ENCODE measurements at places on chromosomes 1 and 21. TPM values are rescaled to one million over a fixed set of nuclear protein-coding genes. Genes with fewer than 3 reads are reported as not detected.
A peak's percentile ranks its signal among the peaks of the same experiment; 100 is the strongest.

Gene ZSWIM5
- 13.1 TPM for total RNA-seq

Gene FAM3B
- 0.23 TPM for total RNA-seq

Gene TNFRSF25
- total RNA-seq: 23.4 TPM

- DNase-seq: no peak
These were observed 2.5 kb downstream of the VWA1 start for GRCh38 chr1:1437904-1438376.

DNA sequence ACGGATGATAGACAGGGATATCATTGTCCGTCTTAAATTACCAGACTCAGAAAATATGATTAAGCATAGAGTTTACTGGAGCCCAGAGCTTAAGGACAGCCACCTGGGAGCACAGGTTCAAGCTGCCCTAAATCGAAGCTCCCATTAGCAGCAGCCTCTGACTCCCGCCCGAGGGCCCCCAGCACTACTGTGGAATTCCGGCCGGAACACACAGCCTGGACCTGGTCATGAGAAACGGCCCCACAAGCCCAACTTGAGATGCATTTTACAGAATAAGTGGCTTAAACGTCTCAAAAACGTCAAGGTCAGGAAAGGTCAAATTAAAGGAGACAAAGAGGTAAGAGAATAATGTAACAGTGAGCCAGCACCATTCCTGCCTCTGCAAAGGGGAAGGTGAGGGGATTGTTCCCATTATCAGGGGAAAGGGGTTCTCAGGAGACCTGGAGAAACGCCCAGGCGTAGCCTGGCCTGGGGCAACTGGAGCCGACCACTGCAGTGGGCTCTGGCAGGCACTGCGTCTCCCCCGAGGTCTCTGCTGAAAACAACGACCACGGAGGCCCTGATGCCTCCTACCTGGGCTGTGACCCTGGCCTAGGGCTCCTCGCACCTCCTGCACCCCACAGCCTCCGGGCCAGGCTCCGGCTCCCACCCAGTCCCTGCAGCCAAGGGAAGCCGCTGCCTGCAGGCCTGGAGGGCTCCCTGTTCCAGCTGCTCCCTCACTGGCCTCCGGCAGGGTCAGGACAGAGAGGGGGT, 11.5 kb upstream of the COL6A1 start:
- no peak for DNase-seq

- no peak for DNase-seq
These were observed 94.5 kb downstream of the ROR1 start for GRCh38 chr1:63868268-63868781.

DNA sequence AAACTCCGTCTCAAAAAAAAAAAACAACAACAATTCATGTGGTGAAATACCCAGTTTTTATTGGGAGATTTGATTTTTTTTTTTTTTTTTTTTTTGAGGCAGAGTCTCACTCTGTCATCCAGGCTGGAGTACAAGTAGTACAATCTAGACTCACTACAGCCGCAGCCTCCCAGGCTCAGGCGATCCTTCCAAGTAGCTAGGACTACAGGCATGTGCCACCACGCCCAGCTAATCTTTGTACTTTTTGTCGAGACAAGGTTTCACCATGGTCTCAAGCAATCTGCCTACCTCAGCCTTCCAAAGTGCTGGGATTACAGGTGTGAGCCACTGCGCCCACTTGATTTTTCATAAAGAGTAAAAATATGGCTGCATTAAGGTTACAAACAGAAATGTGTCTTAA, 15.4 kb downstream of the FAM76A start:
- no peak for DNase-seq

DNA sequence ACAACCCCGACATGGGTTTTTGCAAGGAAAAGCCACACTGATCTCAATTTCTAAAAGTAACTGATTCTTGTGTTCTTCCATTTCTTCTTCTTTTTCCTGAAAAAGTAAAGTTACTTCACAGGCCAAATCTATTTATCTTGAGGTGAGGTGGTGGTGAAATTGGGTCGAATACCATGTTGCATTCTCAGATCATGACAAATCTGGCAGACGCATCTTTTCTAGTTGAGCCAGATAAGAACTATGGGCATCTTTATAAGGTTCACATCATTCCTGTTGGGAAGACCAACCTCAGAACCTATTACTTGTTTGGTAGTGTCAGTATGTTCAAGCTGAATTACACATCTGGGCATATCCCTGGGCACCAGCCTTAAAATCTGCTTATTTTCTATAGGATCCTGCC, 78.6 kb upstream of the USP25 start:
- no peak for DNase-seq

- DNase-seq: no peak
These were observed at the start of gene PTPN22 for GRCh38 chr1:113871597-113872113. TSS of gene PTPN22 (minus strand) at chr1:113871712.

DNA sequence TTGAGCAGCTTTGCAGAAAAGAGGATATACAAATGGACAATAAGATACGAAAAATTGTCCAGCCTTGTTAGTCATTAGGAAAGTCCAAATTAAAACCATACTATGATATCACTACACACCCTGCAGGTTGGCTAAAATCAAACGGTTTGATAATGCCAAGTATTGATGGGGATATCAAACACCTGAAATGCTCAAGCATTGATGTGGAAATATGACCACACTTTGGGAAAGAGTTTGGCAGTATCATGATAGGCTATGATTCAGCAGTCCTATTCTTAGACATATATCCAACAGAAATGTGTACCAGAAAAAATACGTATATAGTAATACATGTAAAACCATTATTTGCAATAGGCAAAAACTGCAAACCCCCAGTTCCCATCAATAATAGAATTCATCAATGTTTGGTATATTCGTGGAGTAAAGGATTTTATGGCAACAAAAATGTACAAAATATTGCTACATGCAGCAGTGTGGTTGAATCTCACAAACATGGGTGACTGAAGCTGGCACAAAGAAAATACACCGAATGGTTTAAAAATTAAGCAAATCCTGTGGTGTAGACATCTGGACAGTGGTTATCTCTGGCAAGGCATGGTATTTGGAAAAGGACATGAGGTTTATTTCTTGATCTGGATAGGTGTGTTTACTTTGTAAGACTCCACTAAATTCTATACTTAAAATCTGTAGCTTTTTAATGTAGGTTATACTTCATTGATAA, 243.2 kb downstream of the FGGY start:
- DNase-seq: no peak

DNA sequence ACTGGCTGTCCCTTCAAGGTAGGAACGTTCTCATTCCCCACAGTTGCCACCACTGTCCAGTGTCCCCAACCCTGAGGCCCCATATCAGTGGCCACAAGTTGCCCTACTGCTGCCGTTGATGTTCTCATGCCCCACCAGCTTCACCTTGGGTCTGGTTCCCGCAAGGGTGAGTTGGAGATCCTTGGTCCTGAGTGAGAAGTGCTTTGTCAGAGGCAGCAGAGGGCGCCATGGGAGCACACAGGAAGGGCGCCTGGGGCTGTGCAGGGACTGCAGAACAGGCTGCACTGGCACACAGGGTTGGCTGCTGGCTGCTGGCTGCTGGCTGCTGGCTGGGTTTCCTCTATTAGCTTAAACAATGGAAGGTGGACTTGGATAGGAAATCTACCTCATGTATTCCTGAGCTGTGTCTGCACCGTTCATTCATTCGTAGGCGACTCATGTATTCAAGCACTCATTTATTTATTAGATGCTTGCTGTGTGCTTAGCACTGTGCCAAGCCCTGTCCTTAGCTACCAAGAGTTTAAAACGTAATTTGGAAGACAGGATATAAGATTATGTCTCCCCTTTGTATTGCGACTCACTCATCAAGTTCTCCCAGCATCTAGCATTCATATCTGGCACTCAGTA, 2.1 kb upstream of the S100A9 start:
- peak; percentile 25 for DNase-seq

DNA sequence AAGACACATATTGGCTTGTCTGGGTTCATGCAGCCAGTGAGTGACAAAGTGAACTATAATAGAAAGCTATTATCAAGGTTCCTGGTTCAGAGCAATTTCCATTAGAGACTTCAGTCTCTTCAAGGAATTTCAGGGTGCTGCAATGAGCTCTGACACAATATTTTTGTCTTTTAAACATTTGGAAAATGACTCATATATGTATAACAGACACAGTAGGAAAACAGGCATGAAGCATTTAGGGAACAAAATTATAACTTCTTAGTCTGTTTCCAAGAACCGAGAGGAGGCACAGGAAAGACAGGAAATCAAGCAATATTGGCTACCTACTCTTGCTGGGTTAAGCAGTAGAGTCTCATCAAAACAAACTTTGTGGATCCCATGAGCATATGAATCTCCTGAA, 170.4 kb downstream of the PTPRC start:
- DNase-seq: no peak

DNA sequence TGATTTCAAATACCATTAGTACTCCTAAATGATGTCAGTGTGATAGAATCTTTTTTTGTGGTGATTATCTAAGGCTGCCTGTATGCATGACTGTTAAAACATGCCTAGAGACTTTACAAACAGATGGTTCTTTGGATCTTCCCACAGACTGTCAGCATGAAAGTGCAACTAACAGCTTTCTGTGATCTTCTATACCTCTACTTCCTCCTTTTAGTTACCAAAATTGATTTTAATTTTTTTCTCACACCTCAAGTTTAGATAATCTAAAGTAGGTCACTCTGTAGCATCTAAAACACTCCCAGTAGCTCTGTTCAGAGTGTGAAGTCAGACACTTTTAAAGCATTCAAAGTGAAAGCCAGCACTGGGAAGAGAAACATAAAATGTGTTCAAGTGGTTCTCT, 534.5 kb downstream of the PTPRC start:
- no peak for DNase-seq

DNA sequence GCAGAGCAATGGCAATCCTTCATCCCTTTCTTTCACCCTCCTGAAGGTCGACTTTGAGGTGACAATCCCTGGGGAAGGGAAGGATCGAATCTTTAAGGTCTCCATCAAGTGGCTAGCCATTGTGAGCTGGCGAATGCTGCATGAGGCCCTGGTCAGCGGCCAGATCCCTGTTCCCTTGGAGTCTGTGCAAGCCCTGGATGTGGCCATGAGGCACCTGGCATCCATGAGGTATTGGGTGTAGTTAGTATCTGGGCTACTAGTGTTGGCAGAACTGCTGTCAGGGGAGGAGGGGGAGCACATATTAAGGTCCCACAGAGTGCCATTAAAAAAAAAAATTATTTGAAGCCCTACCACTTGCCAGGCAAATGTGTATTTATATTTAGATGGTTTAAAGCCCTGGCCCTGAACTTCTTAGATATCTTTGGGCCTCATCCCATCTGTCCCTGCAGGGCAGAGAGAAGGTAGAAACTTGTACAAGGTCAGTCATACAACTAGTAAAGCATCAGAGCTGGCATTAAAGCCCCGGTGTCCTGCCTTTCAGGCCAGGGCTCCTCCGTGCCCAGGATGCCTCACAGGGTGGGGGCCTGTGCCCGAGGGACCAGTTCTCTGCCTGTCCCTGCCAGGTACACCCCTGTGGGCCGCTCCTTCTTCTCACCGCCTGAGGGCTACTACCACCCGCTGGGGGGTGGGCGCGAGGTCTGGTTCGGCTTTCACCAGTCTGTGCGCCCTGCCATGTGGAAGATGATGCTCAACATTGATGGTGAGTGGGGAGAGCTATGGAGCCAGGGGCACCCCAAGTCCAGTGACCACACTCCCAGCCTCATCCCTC, 10.3 kb downstream of the AGO1 start:
- DNase-seq: no peak

DNA sequence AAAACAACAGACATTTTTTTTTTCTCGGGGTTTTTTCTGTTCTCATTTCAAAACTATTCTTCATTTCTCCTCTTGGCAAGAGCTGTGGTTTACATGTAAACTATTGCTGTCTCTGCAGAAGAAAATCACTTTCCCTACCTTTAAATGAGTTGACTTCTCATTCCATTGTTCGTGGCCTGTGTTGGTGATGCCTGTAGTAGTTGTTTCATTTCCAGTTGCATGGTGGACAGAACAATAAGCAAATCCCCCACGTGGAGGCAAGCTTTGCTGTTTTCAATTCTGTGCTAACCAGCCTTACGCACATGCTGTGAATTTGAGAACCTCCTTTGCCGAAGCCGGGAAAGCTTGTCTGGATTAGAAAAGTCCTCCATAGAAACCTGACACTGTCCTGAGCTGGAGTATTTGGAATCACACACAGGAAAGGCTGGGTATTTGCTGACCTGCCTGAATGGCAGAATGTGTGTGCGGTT, 26.2 kb upstream of the MAP3K7CL start:
- no peak for DNase-seq

All from neural crest cell (in vitro differentiated cells).